ENCODE measurements at places on chromosomes 1 and 21.

DNA sequence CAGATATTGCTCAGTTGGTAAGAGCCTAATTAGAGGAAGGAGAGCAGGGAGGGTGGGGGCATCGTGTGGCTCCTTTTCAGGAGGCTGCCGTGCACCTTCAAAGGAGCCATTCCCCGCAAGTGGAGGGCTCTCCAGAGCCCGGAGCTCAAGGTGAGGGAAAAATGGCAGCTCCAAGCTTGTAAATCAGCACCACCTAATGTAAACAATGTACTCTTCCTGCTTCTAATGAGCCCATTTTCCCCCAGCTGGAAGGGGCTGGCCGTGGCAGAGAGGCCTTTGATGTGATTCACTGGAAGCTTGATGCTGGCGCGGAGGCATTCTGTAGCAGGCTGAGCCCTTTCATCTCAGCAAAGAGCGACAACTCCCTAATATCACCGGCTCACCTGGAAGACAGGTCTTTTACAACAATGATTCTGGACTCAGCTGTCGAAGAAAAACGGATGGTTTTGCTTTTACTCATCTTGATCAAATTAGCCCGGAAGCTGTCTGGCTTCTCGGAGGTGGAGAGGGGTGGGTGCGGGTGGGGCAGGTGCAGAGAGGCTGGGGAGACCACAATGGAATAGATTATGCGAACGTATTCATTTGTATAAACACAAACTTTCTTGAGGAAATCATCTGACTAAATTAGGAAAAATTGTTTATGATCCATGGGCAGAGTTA is 112.5 kb downstream of the RRAGC start:
- no peak for DNase-seq

GRCh38 chr21:34707876-34708325 is 39.1 kb downstream of the CLIC6 start:
- DNase-seq, result no peak

GRCh38 chr1:48677306-48678287 is 99.1 kb downstream of the BEND5 start:
- peak; percentile 19 for DNase-seq

DNA sequence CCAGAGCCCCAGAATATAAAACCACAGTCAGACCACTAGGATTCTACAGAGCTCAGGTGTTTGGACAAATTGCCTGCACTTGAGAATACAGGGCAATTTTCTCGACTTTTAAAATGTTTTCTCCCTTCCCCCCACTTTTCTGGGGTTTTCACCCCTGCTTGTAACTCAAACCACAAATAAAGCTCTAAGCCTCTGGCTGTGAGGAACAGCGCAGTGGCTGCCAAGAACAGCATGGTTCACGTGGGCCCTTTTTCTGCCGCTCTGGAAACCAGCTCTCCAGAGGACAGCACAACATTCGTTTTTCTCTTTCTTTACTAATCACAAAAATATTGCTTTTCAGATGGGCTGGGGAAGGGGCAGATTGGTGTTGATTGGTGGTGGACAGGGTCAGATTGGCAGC is 102.2 kb upstream of the JUN start:
- peak; percentile 6 for DNase-seq

DNA sequence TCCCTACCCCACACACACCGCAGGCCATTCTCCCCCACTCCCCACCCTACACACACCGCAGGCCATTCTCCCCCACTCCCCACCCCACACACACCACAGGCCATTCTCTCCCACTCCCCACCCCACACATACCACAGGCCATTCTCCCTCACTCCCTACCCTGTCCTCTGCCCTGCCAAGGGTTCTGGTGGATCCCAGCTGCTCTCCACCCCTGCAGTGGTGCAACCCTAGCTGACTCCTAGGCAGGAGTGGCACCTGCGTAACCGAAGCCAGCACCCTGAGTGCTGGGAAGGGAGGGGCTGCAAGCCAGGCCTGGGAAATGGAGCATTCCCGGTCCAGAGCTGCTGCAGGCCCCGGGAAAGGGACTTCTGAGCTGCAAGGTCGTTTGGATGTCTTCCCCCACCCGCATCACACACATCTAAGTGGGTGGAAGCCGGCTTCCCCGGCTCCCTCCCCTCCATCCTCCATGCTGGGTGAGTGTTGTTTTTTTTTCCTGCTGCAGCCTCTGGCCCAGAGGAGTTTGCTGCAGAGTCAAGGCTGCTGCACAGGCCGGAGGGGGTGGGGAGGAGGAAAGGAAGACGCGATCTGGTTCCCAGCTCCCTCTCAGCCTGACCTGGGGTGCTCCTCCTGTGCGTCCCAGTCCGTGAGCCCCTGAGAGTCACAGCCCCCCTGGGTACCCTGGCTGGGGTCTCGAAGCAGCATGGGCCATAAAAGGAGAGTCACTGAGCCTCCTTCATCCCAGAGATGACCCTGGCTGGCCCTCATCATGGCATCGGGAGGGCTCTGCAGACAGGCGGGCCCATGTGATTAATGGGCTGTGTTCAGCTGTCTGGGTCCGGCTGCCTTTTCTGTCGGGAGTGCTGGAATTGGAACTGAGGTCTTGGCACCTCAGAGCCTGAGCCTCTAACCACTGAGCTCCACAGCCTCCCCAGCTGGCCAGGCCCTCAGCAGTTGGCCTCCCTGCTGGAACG is 16.1 kb downstream of the H6PD start:
- DNase-seq, result no peak

DNA sequence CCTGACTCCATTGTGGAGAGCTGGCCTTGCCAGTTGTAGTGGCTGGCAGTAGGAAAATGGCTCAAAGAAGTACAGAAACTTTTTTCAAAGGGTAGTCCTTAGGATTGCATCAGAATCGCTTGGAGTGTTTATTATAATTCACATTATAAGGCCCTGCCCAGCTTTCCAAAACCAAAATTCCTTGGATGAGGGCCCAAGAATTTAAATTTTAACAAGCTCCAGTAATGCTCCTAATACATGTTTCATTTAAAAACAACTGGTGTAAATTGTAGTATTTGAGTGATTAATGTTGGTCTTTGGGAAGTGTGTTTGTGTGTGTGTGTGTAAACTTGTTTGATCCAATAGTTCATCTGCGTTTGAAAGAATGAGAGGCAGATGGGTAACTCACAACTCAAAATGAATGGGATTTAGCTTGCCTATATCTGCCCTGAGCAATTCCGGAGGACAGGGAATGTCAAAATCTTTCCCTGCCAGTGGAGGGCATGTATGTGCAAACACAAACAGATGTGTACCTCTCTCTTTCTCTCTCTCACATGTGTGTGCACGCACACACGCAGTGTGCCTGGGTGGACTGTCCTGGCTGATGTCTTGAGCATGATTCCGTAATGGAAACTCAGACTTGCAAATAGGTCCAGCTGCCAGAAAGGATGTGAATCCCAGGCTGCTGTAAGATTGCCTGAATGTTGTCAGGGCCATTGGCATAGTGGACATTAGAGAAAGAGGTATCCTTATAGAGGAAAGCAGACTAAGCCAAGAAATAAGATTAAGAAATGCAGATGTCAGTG is 293.1 kb downstream of the LMX1A start:
- DNase-seq, result no peak

All from activated CD4-positive, alpha-beta T cell treated with anti-CD3 and anti-CD28 coated beads for 4 hours (primary cell).